Stimulated activated CD4-positive, alpha-beta T cell treated with anti-CD3 and anti-CD28 coated beads, Interleukin-1b, Interleukin-23, amount 100 ng/mL, for 1 hour (primary cell): ENCODE measurements at places on chromosomes 4 and X.
A peak's percentile ranks its signal among the peaks of the same experiment; 100 is the strongest.

DNA sequence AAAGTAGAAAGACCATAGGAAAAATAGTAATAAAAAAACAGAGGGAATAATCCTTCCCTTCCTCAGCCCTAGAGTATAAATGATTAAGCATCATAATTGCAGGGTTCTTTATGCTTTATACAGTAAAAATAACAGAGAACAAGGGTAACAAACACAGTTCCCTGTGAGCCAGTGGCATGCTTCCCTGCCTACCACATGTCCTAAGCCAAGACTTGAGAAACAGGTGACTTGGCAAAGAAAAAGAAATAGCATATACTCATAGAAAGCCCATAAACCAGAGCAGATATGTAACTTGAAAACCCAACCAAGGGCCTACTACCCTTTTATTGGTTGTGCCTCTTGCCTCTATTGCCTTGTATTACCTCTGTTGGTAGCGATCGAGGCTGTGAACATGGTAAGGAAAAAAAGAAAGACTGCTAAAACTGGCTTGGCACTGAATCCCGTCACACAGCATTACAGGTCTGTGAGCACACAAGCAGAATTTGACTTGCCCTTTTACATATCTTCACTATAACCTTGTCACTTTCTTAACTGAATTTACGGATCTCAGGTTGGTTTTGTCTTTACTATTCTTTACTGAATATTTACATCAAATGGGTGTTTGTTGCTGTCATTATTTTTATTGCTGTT is 30.9 kb upstream of the MYOZ2 start:
- no peak for DNase-seq

- DNase-seq: no peak
Measured at GRCh38 chr4:88610771-88611170, 18.5 kb downstream of the HERC3 start.

DNA sequence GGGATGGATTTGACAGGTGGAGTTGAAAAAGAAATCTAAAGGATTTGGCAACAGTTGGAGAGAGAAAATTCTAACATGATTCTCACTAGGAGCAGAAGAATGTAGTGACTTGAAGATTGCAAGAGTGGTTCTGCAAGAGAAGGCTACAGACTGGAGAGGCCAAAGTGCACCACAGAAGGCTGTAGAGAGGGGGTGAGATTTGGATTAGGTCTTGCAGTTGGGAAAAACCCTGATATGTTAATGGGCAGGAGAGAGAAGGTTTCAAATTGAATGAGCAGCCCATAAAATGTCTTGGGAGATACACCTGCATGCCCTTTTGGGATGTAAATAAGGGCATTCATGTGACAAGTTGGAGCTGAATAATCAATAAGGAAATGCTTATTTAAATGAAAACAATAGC is 14.7 kb upstream of the VEGFD start:
- no peak for DNase-seq

DNA sequence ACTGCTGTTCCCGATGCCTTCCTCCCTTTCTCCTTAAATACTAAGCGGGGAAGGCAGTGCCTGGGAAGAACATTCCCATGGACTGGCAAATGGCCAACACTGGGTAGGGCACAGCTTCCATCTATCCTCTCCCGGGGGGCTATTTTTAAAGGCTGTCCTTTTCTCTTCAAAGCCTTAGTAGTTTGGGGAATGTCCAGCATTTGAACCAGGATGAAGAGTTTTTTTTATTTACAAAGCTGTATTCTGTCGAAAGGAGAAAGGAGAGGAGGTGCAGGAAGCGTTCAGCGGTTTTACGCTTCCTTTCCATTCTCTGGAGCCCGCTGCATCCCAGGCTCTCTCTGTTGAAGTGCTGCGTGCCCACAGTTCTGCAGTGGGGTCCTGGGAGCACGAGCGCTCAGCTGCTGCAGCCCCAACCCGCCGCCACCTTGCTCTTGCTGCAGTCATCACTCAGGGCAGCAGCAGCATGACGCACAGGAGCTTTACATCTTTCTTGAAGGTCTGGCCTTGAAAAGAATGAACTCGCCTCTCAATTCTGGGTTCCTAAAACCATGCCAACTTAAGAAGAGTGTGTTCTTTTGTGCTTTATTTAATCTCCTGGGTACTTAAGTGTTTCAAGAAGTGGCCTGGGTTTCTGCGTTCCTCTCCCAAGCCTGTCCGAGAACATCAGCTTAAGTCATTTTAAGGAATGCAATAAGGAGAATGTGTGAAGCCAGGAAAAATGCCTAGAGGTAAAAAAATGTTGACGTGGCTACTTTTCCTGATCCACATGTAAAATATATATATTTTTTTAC is 427.2 kb downstream of the MAPK10 start:
- no peak for DNase-seq

GRCh38 chrX:50920132-50920531 is 9.6 kb downstream of the BMP15 start:
- DNase-seq: no peak

- DNase-seq: no peak
Measured at GRCh38 chr4:181756451-181757095, 486.6 kb upstream of the TENM3 start.

DNA sequence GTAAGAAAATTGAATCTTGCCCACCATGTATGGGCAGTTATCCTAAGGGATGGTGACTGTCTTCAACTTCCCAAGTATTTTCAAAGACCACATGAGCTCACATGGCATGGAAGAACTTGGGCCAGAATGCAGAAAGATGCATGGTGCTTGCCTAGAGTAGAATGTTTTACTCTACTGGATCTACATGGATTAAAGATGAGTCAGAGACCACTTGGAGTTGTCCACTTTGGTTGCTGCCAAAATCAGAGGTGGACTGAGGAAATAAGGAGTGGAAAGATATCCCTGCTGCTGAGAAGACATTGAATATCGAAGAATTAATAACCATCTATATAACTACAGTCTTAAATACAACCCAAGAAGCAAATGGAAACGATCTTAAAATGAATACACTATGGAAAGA is 498.1 kb downstream of the NLGN4X start:
- no peak for DNase-seq

GRCh38 chr4:123505095-123506010 is 108.8 kb downstream of the SPRY1 start:
- DNase-seq: no peak

- DNase-seq: no peak
Measured at GRCh38 chr4:8507196-8507570, 66.6 kb downstream of the TRMT44 start.

GRCh38 chrX:68685685-68686084 is 38.2 kb downstream of the STARD8 start:
- DNase-seq: no peak

GRCh38 chr4:137949746-137950145 is 292.4 kb downstream of the SLC7A11 start:
- DNase-seq: no peak

DNA sequence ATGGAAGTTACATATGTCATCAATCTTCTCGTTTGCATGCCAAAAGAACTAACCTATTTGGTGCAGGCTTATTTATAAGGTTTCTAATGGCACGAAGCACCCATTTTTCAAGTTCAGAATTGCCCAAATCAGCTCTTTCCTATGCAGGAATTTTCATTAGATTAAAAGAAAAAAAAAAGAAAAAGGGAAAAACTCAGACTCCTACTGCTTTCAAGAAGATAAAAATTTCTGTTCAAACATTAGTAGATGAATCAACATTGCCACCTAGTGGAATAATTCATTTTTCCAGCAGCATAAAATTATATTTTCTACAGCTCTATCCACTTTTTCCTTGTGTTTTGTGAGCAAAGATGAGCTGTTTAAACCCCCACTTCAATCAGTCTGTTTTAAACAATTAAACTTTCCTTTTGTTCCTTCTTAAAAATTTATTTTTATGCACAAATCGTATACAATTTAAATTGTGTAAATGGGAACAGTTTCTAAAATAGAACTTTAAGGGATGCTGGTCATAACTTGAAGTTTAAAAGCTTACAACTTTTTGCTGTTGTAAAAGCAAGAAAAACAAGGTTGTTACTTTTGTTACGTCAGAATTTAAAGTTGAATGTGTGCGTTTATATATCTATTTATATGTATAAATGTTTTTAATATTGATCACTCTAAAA is 309.9 kb downstream of the ARAP2 start:
- no peak for DNase-seq

DNA sequence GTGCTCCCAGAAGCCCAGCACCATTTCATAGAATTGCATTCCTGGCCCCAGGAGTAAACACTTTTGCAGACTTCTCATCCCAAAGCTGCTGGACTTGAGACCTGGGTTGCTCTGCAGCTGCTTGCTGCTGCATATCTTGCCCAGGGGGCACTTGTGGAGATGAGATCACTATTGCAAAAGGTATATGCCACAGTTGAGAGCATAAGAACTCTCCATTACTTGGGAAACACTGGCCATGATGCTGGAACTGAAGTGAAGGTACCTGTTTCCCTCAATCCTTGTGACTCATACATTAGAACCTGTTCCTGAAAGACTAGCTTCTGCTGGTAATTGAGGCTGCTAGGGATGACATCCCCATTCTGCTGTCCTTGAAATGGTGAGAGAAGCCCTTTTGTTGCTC is 43.1 kb upstream of the WDR1 start:
- DNase-seq: no peak

DNA sequence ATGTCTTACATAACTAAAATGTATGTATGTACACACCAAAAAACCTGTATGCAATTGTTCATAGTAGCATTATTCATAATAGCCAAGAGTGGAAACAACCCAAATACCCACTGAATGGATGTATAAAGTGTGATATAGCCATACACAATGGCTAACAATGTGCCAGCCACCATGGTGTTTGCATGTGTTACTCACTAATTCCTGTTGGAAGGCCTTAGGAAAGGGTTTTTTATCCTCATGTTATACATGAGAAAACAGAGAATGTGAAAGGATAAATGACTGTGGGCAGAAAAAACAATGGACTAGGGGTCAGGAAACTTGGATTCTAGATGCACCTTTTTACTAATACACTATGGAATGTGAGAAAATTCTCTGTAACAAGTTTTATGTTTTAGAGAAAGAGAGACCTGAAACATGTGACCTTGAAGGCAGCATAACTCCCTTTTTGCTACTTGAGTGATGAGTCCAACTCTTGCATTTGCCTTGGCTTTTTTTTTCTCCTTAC is 55.7 kb downstream of the TIGD2 start:
- DNase-seq: no peak

- DNase-seq: no peak
Measured at GRCh38 chr4:76377911-76378310, 43.0 kb downstream of the CCDC158 start.

DNA sequence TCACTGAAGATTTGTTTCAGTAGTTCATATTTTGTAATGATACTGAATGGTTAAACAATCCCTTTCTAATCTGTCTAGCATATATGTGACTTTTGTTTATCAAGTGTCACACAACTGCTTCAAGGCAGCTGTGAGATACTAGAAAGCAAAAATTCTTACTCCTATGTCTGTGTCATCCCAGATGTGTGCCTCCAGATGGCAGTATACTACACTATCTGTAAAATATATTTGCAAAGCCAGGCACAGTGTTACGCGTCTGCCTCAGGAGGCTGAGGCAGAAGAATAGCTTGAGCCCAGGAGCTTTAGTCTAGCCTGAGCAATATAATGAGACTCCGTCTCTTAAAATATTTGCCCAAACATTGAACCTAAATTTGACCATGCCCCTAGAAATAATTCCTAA is 4.0 kb downstream of the NUDT10 start:
- no peak for DNase-seq

- no peak for DNase-seq
Measured at GRCh38 chrX:150575419-150575814, 7.0 kb downstream of the MTM1 start.

- DNase-seq: peak; percentile 43
Measured at GRCh38 chr4:77193511-77194102, 36.6 kb downstream of the CCNG2 start.

- DNase-seq: no peak
Measured at GRCh38 chr4:48175328-48175727, 41.3 kb upstream of the TXK start.

GRCh38 chr4:99121008-99121407 is 23.1 kb downstream of the ADH4 start:
- no peak for DNase-seq

GRCh38 chr4:164169591-164169990 is 584.3 kb upstream of the SMIM31 start:
- DNase-seq: no peak

DNA sequence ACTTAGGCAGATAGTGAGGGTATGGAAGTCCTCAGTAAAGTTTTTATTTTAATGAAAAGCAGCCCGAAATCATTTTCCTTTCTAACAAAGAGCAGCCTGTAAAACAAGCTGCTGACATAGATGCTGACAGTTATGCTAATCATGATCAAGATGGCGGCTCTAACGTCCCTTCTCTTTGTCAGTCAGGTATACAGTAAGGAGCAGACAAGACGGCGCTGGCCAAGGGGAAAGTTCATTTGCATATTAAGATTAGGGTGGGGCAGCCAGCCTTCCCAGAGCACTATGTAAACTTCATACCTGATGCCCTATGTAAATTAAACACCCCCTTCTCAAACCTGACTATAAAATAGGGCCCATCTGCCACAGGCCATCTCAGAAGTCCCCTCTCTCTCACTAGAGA is 76.9 kb downstream of the MAGEB10 start:
- DNase-seq: no peak

DNA sequence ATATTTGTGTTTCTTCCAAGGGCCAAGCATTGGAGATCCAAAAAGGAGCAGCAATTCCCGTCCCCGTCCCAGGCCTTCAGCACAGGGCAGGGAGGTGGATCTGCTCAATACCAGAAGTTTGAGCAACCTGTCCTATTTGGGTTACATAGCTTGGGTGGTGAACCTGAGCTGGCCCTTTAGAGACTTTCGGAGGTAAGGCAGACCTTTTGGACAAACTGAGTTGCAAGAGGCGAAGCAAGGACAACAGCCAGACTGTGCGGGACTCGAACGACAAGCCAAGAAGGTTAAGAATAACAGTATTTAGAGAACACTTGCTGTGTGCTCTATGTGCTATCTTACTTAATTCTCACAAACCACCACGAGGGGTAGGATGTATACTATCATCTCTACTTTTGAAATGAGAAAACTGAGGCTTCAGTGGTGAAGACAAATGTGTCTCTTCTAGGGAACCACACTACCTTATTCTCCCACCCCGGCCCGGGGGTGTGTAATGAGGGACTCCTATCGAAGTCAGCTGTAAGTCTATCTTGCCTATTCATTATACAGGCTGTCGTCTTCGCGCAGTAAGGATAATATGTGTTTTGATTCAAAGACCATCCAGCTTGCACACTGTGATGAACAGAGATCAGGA is 1.3 kb downstream of the NOP14 start:
- no peak for DNase-seq

GRCh38 chr4:138114434-138114833 is 127.7 kb downstream of the SLC7A11 start:
- no peak for DNase-seq

DNA sequence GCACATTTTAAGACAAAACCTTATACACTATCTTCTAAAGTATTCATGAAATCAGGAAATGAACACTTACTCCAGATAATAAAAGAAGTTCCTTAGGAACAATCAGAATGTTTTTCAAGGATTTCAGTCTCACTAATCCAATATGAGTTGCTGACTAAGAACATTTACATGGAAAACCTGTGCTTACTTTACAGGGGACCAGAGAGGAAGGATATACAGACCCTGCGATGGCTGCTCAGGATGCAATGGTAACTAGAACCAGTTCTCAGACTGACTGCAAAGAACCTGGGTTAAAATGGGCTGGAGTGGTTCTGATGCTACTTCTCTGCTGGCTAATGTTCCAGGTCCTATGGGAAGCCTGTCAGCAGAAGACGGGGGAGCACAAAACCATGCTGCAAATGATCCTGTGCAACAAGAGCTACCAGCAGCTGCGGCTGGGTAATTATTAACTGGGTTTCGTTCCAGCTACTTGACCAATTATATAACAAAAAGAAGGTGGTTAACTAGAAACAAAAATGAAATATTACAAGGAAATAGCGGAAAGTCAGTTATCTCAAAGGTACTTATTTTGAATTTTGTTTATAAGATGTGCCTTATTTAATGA is 85.3 kb downstream of the ANXA10 start:
- DNase-seq: no peak
